H54 (cell line): ENCODE measurements at places on chromosomes 16 and 17.
A peak's percentile ranks its signal among the peaks of the same experiment; 100 is the strongest.

DNA sequence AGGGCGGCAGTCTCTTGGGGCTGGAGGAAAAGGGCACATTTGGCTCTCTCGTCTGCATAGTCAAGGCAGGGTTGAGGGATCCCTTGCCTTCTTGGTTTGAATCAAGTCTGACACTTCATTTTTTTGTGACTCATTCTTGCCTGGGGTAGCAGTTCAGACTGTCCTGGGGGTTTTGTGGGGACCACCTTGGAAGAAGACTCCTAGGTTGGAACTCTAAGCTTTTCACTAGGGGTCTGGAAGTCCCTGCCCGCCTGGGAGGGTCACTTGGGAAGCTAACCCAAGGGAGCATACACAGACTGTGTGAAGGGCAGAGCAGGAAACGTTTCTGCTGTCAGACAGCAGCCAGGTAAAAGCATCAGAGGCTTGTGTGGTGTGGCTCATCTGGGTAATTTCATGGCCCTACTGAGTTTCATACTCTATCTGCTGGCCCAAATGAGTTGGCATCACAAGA, 11.3 kb downstream of the YPEL2 start:
- no peak for DNase-seq

DNA sequence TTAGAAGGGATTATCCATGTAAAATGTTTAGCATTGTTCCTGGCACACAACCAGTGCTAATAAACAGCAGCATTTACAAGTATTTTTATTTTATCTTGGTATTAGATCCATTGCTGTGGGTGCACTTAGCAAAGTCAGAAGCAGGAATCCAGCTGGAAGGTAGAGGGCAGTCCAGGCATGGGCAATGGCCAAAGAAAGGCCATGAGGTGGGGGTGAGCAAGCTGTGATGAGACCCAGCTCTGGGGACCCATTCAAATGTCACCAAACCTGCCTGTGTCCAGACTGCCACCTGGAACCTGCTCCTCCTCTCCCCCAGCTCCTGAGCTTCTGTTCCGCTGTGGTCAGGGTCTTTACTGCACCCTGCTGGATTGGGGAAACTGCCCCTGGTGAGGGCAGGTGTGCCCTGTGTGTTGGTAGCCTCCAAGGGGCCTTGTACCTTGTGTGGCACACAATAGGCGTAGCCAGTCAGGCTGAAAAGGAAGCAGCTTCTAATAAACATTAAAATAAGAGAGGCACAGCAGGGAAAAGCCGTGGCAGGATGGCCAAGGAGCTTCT, 118.0 kb upstream of the CRHR1 start:
- DNase-seq = no peak

DNA sequence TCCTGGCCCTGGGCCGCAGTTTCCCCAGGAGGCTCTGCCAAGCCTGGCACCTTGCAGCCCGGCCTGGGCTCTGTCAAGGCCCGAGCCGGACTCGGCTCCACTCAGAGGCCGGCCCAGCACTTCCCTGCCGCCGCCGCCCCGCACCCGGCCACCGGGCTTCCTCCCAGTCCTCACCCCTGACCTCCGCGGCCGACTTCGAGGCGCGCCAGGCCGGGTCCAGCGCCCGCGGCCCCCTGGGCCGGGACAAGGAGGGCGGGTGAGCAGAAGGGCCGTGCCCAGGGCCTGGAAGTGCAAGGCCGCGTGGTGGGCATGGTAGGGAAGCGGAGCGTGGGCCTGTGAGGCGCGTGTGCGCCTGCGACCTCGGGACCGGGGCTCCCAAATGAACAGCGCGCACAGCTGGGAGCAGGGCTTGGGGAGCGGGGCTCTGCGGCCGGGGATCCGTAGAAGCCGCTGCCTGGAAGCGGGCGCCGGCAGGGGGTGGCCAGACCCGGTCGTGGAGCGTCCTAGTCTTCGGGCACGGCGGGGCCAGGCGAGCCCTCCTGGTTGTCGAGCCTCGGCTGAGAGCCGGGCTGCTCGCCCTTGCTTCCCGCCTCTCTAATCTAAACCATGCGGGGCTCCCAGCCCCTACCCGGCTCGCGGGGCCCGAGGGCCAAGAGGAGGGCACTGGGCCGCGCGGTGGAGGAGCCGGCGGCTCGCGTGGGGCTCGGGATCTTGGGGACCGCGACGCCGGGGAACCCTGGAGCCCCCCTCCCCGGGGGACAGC, 503 bp upstream of the TBX4 start:
- DNase-seq = no peak

DNA sequence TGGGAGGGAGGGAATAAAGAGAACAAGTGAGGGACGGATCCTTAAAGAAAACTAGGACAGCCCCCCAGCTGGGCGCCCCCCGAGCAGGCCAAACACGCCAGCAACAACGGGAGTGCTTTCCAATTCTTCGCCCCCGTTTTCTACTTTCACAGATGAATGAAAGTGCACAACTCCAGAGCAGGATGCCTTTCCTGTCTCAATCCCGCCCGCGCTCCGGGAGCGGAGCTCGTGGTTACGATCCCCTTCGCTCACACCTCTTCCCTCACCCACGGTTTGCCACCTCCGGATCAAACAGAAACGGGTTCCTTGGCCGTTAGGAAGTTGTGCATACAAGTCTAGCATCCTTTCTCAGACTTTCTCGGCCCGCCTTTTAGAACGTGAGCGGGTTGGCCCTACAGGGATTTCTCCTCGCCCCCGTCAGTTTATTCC, 680 bp downstream of the SKA2 start:
- DNase-seq = no peak

DNA sequence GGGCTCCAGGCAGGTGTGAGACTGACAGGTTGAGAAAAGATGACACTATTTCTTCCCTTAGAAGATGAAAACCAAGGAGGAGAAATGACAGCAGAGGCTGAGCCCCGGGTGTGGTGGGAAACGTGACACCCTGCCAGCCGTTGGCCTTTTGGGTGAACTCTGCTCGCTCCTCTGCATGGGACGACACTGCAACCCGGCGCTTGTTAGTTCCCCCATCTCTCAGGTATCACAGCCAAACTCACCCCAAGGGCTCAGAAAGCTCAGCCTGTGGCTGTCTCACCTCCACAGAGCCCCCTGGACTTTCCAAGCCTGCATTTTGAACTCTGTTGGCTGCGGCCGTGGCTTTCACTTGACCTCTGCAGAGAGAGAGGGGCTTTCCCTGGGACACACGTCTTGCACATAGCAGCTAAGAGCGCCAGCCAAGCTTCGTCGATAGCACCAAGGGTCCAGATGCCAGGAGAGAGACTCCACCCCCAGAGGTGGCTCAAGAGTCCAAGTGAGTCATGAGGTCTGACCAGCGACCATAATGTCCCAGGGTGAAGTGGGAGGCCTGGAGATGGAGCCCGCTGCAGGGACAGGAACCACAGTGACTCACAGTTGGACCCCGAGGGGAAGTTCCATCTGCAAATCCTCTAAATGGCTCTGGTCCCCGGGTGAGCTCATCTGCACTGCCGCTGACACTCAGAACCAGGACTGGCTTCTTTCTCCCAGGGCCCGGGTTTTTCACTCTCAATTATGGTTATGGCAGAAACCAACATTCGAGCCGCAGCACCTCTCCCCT, 301.9 kb downstream of the SOX9 start:
- peak; percentile 95 for DNase-seq

DNA sequence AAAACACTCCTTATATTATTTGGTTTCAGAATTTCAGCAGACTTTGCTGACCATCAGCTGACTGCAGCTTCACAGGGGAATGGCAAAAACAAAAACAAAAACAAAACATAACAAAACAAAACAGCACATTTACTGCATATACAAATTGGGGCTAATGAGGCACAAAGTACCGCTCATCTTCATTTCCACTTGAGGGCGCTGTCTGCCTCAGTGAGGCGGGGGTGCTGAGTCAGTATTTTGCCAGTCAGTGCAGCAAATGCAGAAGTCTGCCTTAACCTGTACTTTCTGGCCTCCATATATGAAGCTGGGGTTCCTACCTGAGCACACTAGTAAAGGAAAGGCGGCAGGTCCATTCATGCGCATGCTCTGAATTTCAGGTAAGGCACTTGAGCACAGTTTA, 13.5 kb upstream of the DYNLRB2 start:
- DNase-seq = peak; percentile 12

- DNase-seq = no peak
These were observed 15.9 kb upstream of the DOK4 start for GRCh38 chr16:57502048-57502775.

GRCh38 chr16:64749346-64749745, 372.5 kb downstream of the CDH11 start:
- no peak for DNase-seq

DNA sequence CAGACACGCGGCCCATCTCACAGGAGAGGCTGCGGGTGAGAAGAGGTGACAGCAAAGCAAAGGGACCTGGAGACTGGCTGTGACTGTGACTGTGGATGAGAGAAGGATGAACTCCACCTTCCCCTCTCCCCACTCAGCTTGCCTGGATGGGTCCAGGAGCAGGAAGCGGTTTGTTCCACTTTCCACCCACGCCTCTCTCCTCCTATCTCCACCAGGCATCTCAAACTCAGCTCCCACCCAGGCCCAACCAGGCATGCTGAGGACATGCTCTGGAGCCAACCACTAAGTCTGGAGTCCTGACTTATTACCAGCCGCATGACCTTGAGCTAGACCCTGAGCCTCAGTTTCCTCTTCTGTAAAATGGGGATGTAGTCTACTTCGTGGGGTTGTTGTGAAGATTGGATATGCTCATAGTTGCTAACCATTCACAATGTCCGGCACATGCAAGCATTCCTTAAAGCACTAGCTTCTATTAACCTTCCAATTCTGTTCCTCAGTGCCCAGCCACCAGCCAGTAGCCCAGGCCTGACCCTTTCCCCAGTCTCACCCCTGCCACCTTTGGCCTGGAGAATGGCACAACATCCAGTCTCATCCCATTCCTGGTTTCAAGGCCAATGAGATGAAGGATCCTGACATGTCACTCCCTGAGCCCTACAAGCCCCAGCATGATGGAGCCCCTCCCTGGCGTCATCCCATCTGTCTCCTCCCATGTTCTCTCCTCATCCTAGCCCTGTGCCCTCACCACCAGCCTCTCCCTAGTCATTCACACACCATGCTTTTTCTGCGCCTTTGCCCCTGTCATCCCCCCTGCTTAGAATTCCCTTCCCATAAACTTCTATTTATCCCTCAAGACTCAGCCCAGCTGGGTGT, 2.3 kb downstream of the GAS2L2 start:
- no peak for DNase-seq

GRCh38 chr16:48617711-48618148, 7.8 kb upstream of the N4BP1 start:
- no peak for DNase-seq

GRCh38 chr17:46782250-46782953, 36.1 kb downstream of the WNT3 start:
- peak; percentile 77 for DNase-seq

GRCh38 chr16:56630134-56630533, 2.3 kb upstream of the MT1M start:
- no peak for DNase-seq

DNA sequence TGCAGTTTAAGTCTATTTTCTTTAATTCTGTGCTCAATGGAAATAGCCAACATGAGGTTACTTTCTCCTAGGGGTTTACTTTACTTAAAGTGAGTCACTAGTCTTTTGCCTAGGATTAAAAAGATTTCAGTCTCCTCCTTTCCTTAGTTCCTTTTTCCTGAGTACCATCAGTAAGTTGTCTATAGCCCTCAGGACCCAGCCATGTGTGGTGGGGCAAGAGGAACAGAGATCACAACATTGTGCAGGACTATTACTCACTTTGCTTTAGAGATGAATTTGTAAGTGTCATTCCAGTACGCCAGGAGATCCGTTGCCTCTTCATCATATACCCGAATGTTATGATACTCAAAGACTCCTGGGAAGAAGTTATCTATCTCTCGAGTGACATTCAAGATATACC, 27.7 kb upstream of the CORO6 start:
- DNase-seq = no peak

DNA sequence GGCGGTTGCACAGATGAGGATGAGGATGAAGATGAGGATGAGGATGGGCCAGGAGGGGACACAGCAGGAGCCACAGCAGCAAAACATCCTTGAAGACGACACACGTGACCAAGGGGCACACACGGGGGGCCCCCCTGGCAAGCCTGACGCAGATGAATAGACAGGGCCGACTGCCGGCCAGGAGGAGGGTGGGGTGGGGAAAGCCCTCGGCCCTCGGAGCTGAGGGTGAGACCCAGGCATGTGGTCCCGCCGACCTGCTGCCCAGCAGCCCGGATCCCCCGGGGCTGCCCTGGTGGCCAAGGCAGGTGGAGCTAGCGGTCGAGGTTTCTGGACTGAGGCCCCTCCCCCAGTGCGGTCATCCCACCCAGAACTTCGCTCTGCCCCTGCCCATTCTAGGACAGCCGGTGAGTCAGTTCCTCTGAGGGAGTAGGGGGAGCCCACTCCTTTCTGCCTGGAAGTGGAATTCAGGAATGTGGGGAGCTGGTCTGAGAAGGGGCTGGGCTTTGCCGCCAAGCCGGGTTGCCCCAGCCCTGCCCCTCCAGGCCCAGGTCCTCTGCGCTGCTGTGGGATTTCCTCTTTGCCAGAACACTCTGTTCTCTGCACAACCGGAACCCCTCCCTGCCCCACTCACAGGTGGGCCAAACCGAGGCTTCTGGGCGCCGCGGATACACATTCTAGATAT, 9.9 kb downstream of the CYGB start:
- no peak for DNase-seq

DNA sequence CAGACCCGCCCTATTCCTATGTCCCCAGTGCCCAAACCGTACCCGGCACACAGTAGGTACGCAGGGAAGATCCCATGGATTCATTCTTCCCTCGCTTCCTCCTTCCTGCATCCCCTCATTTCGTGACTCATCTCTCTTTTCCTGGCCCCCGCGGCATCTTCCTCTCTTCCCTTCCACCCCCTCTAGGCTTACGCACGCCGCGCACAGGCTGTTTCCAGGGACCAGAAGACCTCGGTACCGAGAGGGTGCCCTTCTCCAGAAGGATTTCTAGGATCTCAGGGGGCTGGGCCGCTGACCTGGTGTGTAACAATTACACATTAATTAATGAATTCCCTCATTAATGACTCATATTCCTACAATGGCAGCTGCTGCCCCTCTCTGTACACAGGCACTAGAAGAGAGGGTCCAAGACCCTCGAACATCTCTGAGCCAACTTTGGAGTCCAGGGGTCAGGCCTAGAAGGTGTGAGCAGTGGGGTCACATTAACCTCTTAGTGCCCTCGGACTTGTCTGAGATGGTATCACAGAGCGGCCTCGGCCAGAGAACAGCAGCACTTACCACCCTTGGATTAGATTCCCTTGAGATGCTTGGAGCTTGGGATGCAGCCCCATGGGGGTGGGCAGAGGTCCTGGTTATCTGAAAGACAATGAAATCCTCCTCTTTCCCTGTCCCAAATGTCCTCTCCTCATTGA, 16.8 kb upstream of the PLLP start:
- DNase-seq = no peak

GRCh38 chr17:49457564-49458535, 37.2 kb upstream of the NGFR start:
- DNase-seq = no peak

- DNase-seq = peak; percentile 86
These were observed 28.4 kb upstream of the MED13 start for GRCh38 chr17:62093188-62094155.

- no peak for DNase-seq
These were observed 62.4 kb upstream of the TBX2 start for GRCh38 chr17:61337290-61337689.
